G401 (cell line): ENCODE measurements at places on chromosomes 1 and 21.
A peak's percentile ranks its signal among the peaks of the same experiment; 100 is the strongest.

DNA sequence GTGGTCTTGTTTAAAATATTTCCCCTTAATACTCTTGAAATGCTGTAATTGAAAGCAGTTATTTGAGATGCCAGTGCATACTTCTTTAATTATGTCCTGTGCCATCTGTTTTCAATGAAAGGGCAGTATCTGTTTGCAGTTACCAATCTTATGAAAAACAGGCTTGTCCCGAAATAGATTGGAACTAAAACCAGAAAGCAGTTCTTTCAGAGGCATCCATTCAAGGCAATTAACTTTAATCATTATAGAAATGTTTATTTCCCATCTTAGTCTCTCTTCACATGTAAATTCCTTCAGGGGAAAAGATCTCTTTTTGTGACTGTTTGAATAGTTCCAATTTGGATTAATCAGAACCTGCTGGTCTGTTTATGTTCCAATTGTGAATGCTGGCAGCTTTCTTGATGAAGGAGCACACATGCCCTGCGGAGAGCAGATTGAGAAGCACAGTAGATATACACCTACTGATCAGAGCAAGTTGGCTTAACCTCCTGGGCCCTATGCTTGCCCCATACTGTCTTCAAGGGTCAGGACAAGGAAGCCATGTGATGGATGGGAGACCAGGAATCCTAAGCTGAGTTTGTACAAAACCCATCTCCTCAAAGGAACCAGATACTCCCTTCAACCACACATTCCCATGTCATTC, 41.6 kb upstream of the MROH9 start:
- peak; percentile 21 for DNase-seq

DNA sequence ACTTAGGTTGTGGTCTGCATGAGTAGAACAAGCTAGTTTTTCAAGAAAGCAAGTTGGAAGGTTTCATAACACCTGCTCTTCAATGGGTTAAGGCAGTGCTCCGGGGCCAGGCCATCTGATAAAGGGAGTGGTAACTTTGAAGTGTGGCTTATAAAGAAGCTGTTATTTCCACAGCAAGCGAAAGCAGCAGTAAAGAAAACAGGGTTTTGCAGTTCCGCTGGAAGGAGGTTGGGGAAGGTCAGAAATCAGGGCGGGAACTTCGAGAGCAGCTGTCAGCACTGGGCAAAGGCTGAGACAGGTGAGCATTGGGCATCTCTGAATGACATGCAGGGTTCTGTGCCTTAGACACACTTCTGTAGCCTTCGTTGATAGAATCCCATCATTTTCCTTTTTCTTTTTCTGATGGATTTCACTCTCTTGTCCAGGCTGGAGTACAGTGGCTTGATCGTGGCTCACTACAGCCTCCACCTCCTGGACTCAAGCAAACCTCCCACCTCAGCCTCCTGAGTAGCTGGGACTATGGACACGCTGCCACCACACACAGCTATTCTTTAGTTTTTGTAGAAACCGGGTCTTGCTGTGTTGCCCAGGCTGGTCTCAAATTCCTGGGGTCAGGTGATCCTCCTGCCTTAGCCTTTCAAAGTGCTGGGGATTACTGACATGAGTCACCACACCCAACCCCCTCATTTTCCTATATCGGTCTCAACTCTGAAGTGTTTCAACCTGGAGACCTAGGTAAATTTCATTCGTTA, 20.5 kb downstream of the TMEM51 start:
- DNase-seq = no peak

- DNase-seq = peak; percentile 18
These were observed 4.7 kb downstream of the TNN start for GRCh38 chr1:175072099-175072951.

- no peak for DNase-seq
These were observed 75.7 kb upstream of the PKN2 start for GRCh38 chr1:88608139-88608943.

DNA sequence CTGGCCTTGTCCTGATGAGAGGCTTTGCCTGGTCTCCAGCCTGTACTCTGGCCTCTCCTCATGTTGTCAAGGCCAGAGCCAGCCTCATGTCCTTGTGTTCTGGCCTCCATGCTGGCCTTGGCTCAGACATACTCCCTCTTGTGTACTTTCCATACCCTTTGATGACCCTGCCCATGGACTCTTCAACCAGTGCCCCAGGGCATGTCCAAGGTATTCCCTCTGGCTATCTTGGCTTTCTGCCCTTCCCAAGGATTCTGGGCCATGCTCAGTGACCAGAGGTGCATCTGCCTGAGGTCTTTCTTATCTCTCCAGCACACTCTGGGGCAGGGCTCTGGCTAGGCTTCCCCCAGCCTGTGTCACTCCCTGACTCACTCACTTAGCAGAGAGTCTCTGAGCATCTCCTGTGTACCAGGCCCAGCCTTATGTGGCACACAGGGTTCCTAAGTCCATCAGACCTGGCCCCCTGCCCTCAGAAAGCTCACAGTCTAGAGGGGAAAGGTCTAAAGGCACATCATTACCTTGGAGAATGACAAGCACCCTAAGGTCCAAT, 141.4 kb upstream of the GRIK3 start:
- no peak for DNase-seq

DNA sequence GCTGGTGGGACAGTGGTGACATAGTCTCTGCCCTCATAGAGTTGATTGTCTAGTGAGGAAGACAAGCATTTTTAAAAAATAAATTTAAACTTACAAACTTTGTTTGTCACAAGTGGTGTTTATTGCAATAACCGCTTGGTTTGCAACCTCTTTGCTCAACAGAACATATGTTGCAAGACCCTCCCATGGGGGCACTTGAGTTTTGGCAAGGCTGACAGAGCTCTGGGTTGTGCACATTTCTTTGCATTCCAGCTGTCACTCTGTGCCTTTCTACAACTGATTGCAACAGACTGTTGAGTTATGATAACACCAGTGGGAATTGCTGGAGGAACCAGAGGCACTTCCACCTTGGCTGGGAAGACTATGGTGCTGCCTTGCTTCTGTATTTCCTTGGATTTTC, 58.4 kb downstream of the LAMC2 start:
- DNase-seq = no peak

DNA sequence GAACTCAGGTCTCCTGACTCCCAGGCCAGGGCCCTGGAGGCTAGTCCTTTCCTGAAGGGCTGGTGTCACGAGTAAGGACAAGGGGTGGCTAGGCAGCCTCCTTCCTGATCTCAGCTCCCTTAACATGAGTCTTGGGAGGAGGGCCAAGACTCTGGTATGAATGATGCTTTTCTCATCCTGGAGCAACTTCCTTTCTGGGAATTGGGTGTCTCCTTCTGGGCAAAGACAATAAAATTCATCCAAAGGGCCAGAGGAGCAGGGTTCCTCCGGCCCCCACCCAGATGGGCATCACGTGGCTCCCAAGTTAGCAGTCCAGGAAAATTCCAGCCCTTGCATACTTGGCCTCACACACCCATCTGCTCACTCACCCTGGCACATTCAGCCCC, at the start of gene FAM167B:
FAM167B (plus strand) TSS at position 335 of the 386 bp plus-strand sequence. CDS start 200 bp downstream, outside the sequence.
- no peak for DNase-seq

DNA sequence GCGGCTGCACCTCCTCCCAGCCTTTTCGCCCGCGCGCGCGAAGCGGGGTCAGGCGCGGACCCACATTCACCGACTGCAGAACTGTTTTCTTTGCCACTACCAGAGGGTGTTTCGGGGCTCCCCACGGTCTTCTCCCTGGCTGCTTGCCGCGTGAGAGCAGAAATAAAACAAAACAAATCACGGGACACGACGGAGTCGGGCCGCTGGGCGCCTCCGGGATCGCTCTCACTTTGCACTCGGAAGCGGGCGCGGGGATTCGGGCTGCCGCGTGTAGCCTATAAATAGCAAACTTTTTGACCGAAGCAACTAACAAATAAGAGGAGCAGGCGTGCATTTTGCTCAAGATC, 412.3 kb upstream of the ESRRG start:
- DNase-seq = no peak

GRCh38 chr1:204925701-204926100, 55.0 kb downstream of the NFASC start:
- DNase-seq = no peak

DNA sequence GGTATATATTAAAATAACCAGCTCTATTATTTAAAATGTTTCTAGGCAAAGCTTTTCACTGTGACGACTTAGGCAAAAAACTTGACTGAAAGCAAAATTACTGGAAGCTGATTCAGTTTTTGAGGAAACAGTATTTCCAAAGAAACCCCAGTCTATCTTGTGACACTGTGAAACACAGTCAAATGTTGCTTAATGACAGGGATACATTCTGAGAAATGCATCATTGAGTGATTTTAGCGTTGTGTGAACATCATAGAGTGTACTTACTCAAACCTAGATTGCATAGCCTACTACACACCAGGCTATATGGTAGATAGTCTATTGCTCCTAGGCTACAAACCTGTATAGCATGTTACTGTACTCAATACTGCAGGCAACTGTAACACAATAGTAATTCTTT, 116.9 kb upstream of the KCNK1 start:
- DNase-seq = no peak

DNA sequence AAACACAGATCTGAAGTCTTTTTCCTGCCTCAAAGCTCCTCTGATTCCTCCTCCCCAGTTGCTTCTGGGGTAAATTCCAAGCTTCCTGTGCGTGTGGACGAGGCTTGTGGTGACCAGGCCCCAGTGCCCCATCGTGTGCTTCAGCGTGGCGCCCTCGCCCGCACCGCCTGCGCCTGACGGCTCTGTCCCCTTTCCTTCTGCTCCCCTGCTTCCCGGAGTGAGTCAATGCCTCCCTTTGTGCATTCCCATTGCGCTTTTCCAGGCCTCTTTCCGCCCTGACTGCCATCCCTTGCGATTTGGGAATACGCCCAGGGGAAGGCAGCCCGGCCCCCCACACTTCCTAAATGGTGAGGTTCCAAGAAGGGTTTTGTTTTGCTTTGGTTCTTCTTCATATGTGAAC, 36.3 kb downstream of the FAAP20 start:
- no peak for DNase-seq

DNA sequence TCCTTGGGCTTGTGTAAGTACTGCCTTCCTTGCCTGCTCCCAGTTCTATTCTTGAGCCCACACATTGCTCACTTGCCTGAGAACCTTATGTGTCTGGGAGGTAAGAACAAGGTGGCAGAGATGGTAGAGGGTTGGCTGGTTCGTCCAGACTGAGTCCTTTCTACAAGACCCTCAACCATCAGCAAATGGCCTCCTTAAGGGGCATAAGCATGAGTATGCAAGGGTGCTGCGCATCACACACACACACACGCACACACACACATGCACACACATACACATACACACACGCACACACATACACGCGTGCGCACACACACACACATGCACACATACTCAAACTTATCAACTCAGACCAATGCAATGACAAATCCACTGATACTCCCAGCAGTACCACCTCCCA, 56.9 kb downstream of the RHBG start:
- no peak for DNase-seq

DNA sequence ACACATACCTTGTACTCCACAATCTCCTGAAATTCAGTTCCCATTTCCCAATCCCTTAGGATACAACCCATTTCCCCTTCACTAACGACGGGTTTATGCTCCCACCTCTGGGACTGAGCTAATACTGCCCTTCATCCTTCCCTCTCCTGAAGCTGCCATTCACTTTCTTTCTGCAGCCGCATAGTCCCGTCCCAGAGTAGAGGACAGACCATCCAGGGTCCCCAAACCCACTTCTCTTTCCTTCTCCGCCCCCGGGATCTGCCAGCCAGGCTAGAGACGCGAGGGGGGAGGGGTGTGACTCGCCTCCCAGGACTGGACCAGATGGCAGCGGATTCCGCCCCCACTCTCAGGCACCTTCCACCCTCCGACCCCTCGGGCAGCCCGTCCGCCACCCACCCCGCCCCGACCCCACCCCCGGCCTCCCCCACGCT, 679 bp downstream of the ABL2 start:
- DNase-seq = peak; percentile 55

GRCh38 chr1:157856538-157856937, 14.9 kb upstream of the CD5L start:
- DNase-seq = no peak

GRCh38 chr1:97849345-97850340, 71.2 kb downstream of the DPYD start:
- no peak for DNase-seq

DNA sequence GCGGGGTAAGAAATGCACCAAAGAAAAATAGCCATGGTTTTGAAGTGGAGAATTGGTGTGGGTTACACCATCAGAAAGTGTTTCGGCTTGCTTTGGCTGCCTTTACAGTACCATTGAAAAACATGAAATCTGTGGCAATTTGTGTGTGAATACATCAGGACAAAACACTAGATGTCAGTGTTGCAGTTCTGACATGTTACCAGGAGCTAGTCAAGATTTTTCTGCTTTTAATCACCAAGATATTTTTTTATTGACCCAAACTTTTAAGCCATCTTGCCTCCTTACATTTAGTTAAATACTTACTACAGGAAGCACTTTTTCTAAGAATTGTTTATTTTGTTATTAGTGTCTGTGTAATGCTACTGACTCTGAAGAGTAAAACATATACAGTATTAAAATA, 14.3 kb downstream of the RRP15 start:
- peak; percentile 38 for DNase-seq

DNA sequence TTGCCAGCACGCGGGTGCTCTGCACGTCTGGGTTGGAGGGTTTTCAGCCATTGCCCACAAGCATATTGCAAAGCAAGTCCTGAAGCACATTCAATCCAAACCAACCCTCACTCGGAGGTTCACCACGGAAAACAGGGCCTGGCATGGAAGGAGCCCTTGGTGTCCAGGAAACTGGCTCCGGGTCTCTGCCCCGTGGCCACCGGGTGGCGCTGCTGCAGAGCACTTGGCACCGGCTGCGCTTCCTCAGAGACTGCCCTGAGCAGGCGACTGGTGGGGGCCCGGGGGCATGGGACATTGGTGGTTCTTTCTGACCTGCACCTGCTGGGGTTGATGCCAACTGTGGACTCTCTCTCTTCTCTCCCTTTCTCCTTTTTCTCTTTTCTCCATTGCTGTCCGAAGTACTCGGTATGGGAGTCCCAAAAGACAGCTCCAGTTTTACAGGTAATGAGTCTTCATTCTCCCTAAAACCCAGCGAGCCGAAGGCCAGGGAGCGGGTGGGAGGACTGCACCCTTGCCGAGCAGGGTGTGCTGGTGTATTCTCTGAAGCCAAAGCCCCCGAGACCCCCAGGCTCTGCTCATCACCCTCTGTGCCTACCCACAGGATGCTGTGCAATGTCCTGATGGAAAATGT, 4.1 kb upstream of the KCNAB2 start:
- DNase-seq = peak; percentile 20

- DNase-seq = no peak
These were observed at the start of gene MMEL1 for GRCh38 chr1:2632561-2633361. Gene MMEL1, minus strand, starts transcription at chr1:2633016. Its CDS starts 3,532 bp downstream, at chr1:2629484.

- DNase-seq = peak; percentile 50
These were observed 17.3 kb downstream of the CHD5 start for GRCh38 chr1:6162773-6163172.

DNA sequence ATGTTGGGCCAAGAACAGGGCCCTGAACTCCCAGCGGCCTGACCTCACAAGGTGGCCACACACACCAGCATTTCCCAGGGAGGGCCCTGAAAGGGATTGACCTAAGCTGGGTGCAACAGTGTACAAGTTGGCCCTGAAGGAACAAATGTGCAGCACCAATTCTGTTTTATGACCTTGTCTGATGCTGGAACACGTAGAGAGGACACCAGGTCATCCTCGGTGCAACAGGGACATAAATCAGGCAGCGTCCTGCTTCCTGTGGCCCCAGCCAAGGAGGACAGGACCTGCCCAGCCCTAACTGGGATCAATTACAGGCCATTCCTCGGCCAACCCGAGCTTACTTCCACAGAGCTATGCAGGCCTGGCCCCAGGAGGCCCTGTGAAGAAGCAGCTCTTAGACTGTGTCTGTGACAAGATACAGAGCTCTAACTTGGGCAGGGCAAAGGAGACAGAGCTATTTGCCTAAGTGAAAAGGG, 12.8 kb upstream of the PHC2 start:
- no peak for DNase-seq

- no peak for DNase-seq
These were observed 122.9 kb upstream of the KRTAP19-8 start for GRCh38 chr21:31161157-31161556.
